Naive B cell (primary cell): ENCODE measurements at places on chromosomes 1 and 21.
A peak's percentile ranks its signal among the peaks of the same experiment; 100 is the strongest.

DNA sequence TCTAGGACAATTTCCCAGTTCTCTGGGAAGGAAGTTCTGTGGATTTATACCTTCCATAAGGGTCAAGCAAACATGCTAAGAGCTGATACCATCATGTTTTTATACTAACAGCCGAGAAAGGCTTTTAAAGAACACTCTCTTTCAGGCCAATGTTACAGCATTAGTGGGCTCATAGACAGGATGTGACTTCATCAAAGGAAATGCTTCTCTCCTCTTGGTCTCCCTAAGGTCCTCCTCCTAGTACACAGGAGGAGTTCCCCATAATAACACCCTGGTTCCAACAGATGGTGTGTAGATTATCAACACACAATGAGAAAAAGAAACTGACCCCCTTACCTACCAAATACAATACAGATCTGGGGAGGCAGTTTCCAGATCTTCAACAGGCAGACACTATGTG is 26.7 kb upstream of the GLIS1 start:
- DNase-seq, result no peak

GRCh38 chr1:50268049-50268448 is 155.2 kb downstream of the DMRTA2 start:
- DNase-seq, result no peak

GRCh38 chr1:77271852-77272580 is 9.8 kb upstream of the AK5 start:
- DNase-seq, result no peak

DNA sequence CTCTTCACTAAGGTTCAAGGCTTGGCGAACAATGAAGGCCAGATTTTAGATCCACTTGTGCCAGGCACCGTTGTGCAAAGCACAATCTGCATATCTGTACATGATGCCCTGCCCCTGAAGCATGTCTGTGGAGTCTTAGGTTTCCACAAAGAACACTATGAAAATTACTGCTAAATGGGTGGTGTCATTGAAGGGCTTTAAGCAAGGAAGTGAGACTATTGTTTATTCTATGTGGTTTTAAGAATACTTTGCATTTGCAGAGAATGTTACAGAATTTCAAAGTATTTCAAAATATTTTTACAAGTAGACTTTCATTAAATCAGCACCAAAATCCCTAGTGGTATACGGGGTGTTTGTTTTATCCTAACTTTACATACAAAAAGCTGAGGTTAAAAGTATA is 8.8 kb downstream of the TSEN15 start:
- DNase-seq, result no peak

DNA sequence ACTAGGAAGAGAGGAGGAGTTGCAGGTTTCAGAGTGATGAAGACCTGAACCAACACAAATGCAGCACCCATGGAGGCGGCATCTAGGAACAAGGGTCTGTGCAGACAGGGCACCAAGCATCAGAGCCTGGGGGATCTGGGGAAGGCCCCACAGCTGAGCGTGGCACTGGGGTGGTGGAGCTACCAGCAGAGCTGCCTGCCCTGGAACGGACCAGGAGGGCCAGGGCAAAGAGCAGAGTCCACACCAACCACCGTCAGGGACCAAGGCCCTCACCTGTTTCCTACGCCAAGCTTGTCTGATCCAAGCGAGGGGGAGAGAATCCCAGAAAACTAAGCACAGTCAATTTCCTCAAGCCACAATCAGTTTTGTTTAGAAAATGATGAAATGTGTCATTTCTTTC is 79.0 kb upstream of the SYT6 start:
- no peak for DNase-seq

DNA sequence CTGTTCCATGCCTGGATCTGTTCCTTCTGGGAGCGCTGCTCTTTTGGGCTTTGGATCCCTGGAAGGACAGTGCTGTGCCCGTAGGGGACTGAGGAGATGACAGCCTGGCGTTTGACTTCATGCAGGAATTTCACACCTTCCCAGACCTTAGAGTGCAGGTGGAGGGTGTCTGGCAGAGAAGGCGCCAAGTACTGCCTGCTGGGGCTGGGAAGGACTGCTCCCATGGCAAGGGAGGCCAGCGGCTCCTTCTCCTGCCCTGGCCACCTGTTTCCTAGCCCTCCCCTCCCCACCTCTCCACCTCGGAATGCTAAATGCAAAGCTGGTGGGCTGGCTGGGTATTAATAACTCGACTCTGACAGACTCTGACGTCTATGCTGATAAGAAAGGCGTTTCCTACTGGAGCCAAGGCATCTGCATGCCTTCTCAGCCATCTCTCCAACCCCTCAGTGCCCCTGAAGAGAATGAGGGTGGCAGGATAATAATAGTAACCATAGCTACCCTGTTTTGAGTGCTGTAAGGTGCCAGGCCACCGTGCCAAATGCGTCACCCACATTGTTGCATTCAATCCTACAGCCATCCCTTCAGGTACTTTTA is 17.5 kb upstream of the PDIK1L start:
- DNase-seq, result no peak

GRCh38 chr1:91712981-91713841 is 172.7 kb downstream of the TGFBR3 start:
- DNase-seq, result no peak

GRCh38 chr1:88801575-88802208 is 89.7 kb downstream of the GTF2B start:
- DNase-seq, result no peak

GRCh38 chr1:15847893-15848142 is 311 bp downstream of the SPEN start:
- no peak for DNase-seq

DNA sequence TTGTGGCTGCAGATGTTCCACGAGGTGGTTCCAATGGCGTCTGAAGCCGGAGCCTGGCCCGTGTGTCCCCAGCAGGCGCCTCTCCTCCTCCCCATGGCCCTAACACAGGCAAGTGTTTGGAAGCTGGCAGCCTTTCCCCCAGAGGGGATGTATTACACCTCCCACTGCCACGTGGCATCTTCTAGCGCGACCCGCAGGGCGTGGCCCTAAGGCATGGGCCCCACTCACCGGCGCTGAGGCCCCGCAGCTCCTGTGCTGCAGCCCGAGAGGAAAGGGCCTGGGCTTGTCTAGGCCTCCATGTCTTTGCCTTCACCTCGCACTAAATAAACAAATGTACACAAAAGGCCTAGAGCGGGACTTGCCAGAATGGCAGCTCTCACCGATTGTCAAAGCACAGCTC is 37.9 kb downstream of the SLC66A1 start:
- DNase-seq, result no peak

DNA sequence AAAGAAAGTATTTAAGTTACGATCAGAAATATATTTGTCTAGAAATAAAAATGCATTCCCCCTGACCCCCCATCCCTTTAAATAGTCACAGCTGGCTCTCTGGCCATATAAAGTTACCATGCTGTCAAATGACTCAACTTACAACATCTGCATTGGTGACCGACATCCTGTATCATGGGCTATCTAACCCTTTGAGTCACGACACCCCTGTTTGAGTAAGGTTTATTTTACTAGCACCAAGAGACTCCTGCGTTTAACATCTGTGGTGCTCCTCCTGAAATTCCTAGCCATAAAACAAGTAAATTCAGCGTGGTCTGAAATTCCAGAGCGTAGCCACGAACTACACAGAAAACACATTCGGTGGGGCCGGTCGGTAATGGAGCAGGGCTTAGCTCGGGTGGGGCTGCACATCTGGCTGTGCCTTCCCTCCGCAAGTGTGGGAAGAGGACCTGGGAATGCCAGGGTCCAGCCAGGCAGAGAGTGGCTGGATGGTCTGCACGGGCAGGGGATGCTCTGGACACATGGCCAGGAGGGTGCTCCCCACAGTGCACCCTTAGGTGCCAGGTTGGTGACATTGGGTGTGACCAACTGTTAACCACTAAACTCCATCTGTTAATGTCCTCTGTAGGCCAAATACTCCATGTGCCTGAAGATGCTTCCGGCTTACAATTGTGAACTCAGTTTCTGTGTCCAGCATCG is 53.0 kb upstream of the CLDN14 start:
- no peak for DNase-seq

DNA sequence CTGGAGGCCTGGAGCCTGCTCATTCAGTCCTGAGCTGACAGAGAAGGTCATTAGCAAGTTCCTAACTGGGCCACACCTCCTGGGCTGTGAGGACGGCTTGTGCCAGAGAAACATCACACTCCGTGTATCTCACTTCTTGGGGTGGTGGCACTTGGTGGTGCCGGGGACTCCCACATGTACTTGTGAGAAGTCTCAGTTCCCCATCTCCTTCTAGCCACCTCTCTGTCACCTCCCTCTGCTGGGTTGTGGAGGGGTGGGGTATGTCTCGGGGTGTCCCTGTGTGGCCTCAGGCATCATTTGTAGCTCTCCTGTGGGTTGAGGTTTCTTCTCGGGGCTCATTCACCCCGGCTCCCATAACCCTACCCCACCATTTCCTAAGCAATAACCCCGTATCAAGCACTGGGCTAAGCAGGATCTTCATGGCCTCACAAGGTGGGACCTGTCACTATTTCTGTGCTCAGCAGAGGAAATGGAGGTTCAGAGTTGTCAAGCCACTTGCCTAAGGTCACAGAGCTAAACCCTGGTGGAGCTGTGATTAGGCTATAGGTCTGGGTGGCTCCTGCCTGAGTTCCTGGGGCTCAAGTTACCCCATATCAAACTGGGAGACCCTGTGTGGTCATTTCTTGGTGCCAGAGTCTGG is 62.5 kb downstream of the UBIAD1 start:
- DNase-seq, result peak; percentile 17

DNA sequence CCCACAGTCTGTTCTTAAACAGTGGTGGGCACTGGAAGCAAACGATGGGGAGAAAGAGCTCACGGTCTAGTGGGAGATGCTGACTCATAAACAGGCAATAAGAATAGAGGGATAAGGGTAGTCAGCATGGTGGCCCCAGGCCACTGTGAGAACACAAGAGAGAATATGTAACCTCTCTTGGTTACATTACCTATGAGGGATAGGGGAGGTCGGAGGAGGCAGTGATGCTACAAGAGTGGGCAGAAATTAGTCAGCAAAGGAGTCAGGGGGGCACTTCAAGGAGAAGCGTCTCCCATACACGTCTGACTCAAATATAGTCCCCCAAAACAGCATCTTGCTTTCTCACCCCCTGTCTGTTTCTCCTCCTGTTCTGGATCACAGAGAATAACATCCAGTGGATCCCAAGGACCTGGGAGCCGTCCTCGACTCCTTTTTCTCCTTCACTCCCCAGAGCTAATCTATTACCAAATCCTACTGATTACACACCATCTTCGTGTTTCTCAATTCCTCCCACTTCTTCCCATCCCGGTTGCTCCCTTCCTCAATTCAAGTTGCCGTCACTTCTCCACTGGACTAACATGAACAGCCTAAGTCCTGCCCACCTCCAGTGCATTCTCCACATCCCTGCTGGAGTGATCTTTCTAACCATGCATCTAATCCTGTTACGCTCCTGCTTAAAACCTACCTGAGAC is 2.1 kb downstream of the SLAMF8 start:
- no peak for DNase-seq

- no peak for DNase-seq
Observed at GRCh38 chr1:3272321-3273045, 182.0 kb upstream of the ARHGEF16 start.

DNA sequence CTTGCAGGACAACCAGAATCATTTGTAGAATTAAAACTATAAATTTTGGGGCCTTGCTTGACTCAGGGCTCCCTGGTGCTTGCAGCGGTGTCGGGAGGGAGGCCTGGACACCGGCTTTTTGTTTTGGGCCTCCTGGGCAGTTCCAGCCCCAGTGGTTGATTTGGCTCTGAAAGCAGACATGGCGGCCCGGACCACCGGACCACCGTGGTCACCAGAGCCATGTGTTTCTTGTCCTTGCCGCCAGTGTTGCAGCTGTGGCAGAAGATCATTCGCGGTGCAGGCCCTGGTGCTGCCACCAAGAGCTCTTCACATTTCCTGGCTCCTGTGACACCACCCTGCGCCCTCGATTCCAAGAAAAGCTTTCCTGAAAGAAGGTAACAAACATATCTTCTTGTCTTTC is 484.8 kb downstream of the BRINP3 start:
- DNase-seq, result no peak

DNA sequence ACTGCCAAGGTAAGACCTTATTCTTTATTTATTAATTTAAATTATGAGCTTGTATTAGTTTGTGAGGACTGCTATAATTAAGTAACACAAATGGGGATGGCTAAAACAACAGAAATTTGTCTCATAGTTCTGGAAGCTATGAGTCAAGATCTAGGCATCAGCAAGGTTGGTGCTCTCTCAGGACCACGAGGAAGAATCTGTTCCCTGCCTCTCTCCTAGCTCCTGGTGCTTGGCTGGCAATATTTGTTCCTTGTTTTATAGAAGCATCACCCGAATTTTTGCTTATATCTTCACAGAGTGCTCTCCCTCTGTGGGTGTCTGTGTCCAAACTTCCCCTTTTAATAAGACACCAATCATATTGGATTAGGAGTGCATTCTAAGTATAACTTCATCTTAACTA is 41.4 kb upstream of the CCDC190 start:
- DNase-seq, result no peak

- no peak for DNase-seq
Observed at GRCh38 chr1:245802941-245803665, 648.3 kb downstream of the KIF26B start.

- DNase-seq, result no peak
Observed at GRCh38 chr1:200226268-200226968, 183.4 kb downstream of the ZNF281 start.

- peak; percentile 37 for DNase-seq
Observed at GRCh38 chr1:155976062-155976912, 2.1 kb downstream of the ARHGEF2 start.

- no peak for DNase-seq
Observed at GRCh38 chr1:166988974-166989515, at the start of gene MAEL. TSS of gene MAEL (plus strand) at chr1:166989280. CDS start at chr1:166989353, 73 bp downstream.

DNA sequence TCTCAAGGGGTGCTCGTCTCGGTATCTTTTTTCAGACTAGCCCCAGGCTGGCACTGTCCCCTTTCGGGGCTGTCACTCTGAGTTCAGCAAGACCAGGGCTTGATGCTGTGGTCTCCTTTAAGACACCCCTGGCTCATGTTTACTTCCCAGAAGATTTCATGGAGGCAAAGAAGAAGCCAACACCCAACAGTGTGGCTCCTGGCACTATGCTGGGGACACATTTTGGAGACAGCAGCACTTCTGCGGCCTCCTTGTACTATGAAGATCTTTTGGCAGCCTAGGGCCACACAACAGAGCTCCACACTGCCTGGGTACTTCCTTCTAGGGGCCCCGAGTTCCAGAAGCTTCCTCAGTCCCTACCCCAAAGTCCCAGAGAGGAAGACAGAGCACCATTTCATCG is 24.6 kb downstream of the ECE1 start:
- DNase-seq, result no peak

GRCh38 chr1:229138058-229138457 is 132.9 kb upstream of the RAB4A start:
- DNase-seq, result no peak

DNA sequence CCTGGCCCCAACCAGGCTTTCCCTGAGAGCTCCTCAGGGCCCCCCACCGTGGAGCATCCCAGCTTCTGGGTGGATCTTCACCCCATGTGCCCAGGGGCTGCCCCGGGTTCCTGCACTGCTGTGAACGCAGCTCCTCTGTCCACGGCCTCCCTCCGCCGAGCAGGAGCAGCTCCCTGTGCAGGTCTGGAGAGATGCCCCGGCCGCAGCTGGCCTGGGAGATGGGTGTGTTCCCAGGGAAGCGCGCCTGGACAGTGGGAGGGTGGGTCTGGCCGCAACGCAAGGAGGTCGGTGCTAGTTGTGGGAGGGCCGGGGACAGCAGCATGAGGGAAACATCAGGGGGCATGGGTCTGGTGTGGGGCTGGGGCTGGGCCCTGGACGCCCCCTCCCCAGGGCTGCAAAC is 71.3 kb downstream of the MORN1 start:
- DNase-seq, result no peak
